ENCODE measurements at places on chromosomes 11 and 22.

GRCh38 chr22:37205046-37205445, 7.2 kb downstream of the SSTR3 start:
- no peak for DNase-seq

DNA sequence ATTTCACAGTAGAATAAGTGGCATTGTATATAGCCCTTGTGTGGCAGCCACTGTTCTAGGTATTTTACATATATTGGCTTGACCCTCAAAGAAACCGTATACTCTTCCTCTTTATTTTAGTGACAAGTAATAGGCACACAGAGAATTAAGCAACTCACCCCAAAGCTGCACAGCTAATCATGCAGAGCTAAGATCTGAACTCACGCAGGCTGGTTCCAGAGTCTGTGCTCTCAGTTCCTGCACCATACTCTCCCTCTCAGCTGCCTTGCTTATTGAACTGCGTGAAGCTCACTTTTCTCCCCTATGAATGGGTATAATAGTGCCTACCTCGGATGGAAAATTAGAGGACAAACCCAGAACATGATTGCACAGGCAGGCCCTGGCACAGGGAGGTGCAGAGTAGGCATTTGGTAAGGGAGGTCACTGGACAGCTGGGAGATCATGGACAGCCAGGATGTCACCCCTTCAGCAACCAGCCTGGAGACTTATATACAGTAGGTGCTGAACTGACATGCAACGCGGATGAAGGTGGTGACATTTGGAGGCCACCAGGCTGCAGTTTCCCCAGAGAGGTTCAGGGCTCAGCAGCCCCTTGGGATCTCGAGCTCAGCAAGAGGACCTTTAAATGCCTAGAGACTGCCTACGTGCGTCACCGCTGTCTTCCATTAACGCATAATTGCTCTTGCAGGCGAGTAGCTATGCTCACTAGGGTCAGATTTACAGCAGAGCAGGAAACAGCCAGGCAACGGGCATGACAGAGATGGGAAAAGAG, 78.4 kb upstream of the TP53I11 start:
- DNase-seq: no peak

GRCh38 chr11:62856333-62856895, 17.0 kb upstream of the WDR74 start:
- no peak for DNase-seq

- no peak for DNase-seq
These were observed 326.6 kb downstream of the MN1 start for GRCh38 chr22:27474711-27475547.

All from NCI-H1930 (cell line).